Pulmonary artery endothelial cell (primary cell): ENCODE measurements at places on chromosomes 3 and 15. TPM values are rescaled to one million over a fixed set of nuclear protein-coding genes. Genes with fewer than 3 reads are reported as not detected.

TRPM1 gene
- 0.25 and 0.26 TPM in 2 replicates for total RNA-seq

PDCD6IP gene
- total RNA-seq, result 136 and 170 TPM in 2 replicates

SLC9A9 gene
- total RNA-seq, result 2.3 and 4.2 TPM in 2 replicates

GOLGA8T gene
- 0.07 and 0.20 TPM in 2 replicates for total RNA-seq

GOLGA8N gene
- total RNA-seq, result 1.4 and 3.9 TPM in 2 replicates

ITIH4 gene
- total RNA-seq, result 0.49 and 0.53 TPM in 2 replicates

DNA sequence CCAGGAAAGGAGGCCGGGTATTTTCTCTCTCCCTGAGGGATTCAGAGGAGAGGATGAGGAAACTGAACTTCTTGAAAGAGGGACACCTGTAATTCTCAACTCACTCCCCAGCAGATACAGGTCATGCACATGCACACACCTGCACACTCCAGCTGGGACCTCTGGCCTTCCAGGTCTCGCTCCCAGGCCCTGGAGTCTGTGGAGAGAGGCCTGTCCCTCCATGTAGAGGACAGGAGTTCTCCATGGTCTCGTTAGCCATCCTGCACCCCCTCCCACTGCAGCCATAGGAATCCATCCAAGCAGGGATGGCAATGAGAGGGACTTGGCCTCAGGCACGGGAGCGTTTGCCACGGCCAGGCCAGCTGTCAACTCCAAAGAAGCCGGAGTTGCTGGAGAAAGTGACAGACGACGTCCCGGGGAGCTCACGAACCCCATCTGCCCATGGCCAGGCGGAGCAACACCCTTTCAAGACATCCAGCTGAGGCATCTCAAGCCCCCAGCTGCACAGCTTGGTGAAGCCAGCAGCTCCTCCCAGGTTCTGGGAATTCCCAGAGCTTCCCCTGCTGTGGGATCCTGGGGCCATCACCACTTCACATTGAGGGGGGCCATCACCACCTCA is 223.3 kb downstream of the UACA start:
- no peak for DNase-seq

GRCh38 chr3:128068156-128068620 is 16.0 kb downstream of the SEC61A1 start:
- no peak for DNase-seq

- DNase-seq, result no peak
Measured at GRCh38 chr3:136949146-136949545, 8.6 kb upstream of the IL20RB start.

DNA sequence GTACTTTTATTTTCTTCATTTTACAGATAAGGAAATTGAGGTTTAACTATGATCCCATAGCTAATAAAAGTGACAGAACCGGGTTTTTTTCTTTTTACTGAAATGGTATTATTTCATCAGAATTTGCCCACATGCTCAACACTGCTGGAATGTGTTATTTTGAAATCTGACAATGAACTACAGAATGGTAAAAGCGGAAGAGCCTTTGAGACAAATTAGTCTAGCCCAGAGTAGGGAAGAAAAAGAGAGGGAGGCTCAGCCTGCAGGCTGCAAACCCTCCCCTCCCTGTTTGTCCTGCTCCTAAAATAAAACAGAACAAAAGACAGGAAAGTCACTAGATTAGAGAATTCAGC is 100.3 kb upstream of the LIPC start:
- DNase-seq, result no peak

DNA sequence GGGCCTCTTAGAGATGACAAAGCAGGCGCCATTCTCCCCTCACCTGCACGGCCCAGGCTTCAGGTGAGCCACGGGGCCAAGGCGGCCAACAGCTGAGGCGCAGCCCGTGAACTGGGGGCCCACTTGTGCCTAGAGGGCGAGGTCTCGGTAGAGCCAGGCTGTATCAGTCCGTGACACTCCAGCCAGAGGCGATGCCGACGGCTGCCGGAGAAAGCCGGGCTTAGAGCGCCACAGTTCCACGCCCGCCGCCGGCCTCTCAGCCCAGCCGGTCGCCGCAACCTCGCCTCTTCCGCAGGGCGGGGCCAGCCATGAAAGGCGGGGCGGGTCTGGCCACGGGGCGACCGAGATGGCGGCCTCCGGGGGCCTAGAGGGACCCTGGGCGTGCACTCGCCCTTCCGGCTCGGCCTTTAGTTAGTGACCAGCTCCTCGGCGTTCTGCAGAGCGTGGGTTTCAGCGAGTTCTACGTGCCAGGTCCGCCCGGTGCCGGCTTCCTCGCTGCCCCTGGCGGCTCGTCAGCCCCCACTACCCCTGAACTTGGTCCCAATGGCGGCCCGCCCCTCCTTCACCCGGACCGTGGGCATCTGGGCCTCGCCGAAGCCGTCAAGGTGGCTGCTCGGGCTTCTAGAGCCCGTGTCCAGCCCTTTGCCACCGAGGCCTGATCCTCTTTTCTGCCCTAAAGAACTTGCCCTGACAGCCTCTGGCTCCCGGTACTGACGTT is at the start of gene ZNF621:
Gene ZNF621 (plus strand): TSS at position 393 of the 718 bp plus-strand sequence. CDS start 881 bp downstream, outside the sequence.
- DNase-seq, result peak; percentile 50

DNA sequence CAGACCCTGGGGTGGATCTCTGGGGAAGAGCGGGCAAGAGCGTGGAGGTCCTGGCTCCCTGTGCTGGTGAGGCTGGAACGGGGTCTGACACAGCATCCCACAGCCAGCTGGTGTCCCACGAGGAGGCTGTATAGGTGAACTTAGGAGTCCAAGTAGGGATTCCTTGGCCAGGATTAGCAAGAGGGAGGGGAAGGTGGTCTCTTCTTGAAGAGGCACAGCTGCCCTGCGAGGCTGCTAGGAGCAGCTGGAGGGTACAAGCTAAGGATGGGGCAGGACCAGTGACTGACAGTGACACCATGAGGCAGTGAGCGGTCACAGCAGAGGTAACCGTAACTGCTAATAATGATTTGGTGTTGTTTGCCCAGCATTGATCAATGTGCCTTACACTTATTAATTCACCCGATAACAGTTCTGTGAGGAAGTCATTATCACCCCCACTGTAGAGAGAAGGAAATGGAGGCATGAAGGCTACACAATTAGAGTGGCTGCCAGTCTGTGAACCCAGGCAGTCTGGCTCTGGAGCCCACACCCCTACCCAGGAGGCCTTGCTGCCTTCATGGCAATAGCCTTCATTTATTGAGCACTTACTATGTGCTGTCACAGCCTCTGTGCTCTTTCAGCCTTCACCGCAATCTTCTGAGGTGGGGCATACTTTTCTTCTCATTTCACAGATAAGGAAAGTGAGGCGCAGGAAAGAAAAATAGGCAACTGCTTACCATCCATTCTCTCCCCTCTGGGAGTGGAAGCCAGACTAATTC is 59.4 kb downstream of the TMEM44 start:
- no peak for DNase-seq

DNA sequence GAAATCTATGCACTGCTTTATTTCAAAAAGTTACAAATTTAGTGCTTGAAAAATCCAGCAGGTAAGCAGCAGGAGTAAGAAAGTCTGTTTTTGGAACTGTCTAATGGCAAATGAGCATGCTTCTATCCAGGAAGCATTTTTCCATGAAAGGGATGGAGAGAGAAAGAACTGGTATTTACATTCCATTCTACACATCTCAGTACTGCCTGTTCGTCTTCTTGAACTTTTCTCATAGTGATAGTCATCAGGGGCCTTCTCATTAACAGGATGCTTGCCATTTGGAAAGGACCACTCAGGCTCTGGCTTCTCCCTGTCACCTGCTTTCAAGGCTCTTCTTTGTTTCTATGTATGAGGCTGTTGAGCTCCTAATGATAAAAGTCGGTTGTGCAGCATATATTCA is 267.3 kb upstream of the IL12A start:
- no peak for DNase-seq

GRCh38 chr3:175430983-175431773 is 572.0 kb downstream of the NAALADL2 start:
- no peak for DNase-seq

DNA sequence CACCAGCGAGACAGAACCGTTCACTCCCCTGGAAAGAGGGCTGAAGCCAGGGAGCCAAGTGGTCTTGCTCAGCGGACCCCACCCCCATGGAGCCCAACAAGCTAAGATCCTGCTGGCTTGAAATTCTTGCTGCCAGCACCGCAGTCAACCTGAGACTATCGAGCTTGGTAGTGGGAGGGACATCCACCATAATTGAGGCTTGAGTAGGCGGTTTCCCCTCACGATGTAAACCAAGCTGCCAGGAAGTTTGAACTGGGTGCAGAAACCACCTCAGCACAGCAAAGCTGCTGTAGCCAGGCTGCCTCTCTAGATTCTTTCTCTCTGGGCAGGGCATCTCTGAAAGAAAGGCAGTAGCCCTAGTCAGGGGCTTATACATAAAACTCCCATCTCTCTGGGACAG is 151.0 kb downstream of the MBNL1 start:
- no peak for DNase-seq

DNA sequence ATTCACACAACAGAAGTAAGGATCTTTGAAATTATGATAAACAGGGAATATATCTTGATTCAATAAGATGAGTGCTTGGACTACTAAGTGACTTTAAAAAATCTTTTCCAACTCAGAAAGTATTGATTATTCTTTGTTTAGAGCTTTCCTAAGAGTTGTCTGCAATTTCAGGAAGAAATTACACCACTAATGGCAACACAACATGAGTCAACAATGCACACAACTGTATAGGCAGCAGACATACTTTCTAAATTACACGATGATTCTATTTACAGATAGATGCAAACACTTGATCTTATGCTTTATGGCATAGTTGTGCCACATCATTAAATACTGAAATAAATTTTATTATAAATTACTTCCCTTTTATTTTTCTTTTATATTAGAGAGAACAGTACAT is 4.4 kb downstream of the NAA50 start:
- no peak for DNase-seq

- no peak for DNase-seq
Measured at GRCh38 chr3:150945226-150946032, 27.1 kb downstream of the CLRN1 start.
